ENCODE measurements at places on chromosomes 16 and 17.

DNA sequence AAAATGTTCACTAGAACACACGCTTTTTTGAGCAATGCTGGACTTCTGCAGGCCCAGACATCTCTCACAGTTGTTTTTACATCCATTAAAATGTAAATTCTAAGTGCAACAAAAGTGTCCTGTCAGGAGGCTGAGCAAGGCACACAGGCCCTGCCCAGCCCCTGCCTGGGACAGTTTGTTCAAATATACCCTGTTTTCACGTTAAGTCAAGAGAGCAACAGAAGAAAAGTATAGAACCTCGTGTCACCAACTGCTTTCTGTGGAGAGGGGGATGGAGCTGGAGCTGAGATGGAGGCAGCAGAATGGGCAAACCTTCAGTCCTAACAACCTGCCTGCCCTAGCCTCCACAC lies 4.3 kb upstream of the HOXB2 start:
- DNase-seq, result no peak

GRCh38 chr16:12538667-12539091 lies 265.0 kb downstream of the CPPED1 start:
- DNase-seq, result no peak

- DNase-seq, result no peak
These were observed 72.1 kb downstream of the PDPK1 start for GRCh38 chr16:2609827-2610470.

DNA sequence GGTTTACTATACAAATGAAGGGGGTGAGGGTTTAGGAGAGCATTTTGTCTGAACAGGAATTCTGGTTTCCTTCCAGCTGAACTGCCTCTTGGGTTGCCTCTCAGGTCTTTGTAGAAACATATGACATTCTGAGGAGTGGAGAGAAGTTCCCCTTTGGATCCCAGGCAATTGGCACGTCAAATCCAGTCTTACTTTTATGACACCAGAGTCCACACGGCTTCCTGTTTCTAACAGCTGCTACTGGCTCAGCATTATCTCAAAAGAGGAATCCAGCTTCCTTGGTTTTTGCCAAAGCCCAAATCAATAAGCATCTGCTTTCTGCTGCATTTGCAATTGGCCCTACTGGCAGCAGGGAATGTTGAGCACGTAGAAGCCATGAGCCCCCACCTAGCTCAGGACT lies 97.6 kb upstream of the FAM20A start:
- DNase-seq, result no peak

- no peak for DNase-seq
These were observed 12.1 kb downstream of the HYDIN start for GRCh38 chr16:71218306-71218963.

DNA sequence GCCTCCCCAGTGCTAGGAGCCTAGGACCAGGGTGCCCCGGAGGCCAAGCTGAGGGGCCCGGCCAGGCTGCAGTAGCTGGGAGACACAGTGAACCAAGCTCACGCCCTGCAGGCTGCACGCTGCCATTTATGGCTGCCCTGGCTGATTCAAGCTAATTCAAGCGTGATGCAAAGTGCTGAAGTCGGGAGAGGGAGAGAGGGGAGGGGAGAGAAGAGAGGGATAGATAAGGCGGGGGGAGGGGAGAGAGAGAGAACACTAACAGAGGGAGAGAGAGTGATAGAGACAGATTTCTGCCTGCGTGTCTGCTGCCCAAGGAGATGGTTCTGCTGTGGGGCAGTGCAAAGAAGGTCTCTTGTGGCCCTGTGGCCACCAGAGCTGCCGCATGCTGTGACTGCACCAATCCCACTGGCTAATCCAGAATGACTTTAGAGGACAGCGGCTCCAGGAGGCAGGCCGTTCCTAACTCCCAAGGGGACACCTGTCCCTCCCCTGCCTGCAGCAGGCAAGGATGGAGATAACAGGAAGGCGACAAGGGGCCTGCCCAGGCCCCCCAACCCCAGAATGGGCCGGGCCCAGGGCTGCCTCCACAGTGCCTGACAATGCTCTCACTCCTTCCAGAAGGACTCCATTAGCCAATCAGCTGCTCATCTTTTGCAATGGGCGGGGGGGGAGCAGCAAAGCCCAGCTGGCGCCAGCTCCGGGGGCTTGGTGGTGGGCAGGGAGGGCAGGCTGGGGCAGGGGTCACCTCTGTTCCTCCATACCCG lies 12.9 kb downstream of the MXRA7 start:
- no peak for DNase-seq

- DNase-seq, result no peak
These were observed 26.8 kb upstream of the CBFA2T3 start for GRCh38 chr16:89003831-89004208.

GRCh38 chr17:42155614-42156045 lies 841 bp upstream of the RAB5C start:
- DNase-seq, result no peak

DNA sequence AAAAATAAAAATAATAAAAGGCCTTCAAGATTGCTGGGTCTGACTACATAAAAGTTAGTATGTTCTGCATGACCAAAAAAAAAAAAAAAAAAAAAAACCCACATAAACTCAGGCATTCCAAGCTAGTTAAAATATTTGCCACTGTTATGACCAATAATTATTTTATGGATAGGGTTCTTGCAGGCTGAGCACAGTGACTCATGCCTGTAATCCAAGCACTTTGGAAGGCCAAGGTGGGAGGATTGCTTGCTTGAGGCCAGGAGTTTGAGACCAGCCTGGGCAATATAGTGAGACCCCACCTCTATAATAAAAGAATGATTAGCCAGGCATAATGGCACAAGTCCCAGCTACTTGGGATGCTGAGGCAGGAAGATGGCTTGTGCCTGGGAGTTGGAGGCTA lies 8.1 kb downstream of the SCNN1B start:
- DNase-seq, result no peak

GRCh38 chr17:77542551-77543490 lies 402.1 kb downstream of the SEC14L1 start:
- peak; percentile 56 for DNase-seq

DNA sequence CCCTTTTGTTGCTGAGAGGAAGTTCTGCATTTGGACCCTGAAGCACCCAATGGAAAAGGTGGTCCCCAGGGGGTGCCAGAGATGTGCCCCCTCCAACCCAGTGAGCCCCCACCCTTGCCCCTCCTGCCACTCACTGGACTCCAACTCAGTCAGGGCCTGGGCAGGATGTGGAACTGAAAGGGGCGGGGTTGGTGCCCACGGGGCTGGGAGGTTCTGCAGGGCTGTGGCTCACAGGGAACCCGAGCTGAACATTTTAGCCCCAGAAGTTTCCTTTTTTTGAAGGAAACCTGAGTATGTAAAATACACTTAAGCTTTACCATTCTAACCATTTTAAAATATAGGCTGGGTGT lies 15.8 kb upstream of the OGFOD3 start:
- DNase-seq, result no peak

DNA sequence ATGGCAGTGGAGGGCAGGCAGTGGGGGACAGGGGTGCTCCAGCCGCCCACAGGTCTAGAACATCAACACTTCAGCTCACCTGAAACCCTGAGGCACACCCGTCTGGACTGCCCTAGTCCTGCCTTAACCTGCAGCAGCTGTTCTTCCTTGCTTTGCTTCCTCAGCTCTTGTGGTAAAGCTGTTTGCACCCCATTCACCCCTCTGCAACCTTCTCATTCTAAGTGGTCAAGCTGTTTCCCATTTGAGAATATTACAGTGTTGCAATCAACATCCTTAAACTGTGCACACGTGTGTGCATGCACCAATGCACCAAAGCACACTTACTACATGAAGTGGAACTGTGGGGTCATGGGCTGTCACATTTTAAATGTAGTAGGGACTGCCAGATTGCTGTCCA lies 32.4 kb downstream of the SCNN1B start:
- DNase-seq, result no peak

DNA sequence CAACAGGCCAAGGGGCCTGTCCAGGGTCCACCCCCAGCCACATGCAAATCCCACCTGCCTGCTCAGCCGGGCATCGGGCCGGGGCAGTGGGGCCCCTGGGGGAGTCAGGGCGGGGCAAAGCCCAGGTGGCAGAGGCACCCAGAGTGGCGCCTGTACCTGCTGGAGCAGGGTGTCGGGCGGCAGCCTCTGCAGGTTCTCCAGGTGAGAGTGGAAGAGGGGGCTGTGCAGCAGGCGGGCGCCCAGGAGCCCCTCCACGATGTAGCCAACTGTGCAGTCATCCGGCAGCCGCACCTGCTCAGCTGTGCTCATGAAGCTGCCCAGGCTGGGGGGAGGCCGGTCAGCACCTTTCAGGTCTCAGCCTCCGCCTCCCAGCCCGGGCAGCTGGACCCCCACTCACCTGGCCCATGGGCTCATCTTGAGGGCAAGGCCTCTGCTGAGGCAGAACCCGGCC lies 2.1 kb downstream of the RFNG start:
- no peak for DNase-seq

GRCh38 chr17:12078791-12079190 lies 58.1 kb downstream of the MAP2K4 start:
- DNase-seq, result no peak

GRCh38 chr17:9002606-9003354 lies 18.5 kb upstream of the NTN1 start:
- DNase-seq, result peak; percentile 47

- peak; percentile 31 for DNase-seq
These were observed 1.6 kb downstream of the NUFIP2 start for GRCh38 chr17:29292071-29292991.

- no peak for DNase-seq
These were observed 39.5 kb downstream of the DYNLRB2 start for GRCh38 chr16:80580109-80580832.

DNA sequence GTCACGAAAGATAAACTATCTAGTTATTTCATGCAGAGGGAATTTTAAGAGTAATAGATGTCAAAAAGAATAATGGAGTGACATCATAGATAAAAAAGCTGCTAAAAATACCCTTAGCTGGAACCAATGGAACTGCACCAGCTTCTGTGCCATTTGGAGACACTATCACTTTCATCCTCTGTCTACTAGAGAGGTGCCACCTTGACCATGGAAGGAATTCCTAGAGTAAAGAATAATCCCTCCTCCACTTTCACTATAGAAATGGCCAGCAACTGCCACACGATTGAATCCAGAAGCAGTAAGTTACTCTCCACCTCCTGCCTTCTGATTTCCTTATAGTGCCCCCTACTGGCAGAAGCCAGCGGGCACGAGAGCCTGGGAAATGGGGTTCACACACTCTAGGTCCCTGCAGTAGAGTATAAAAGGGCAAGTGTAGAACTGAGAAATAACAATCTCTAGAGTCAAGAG lies 2.8 kb upstream of the ALDH3A2 start:
- DNase-seq, result no peak

DNA sequence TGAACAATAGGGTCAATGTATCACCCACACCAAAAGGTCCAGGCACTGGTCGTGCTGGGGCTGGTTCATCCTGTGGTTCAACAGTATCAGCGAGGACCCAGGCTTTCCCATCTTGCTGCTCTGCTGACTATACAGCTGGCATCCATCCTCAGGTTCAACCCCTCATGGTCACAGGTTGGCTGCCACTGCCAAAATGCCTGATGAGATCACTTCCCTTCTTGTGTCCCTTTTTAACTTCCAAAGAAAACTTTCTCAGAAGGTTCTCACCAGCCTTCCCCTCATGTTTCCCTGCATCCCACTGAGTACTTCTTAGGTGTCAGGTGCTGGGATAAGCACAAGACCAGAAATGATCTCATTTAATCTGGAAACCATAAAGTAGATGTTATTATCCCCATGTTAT lies 25.7 kb downstream of the CLEC16A start:
- DNase-seq, result no peak

- peak; percentile 49 for DNase-seq
These were observed 4.6 kb downstream of the TGFB1I1 start for GRCh38 chr16:31476303-31477219.

- DNase-seq, result no peak
These were observed 33.8 kb downstream of the ULK2 start for GRCh38 chr17:19833914-19834313.

Measured in progenitor cell of endocrine pancreas (in vitro differentiated cells).